ENCODE measurements at places on chromosomes 12 and 14.

GRCh38 chr12:67807814-67808213, 159.3 kb downstream of the DYRK2 start:
- DNase-seq, result no peak

- DNase-seq, result peak; percentile 57
Measured at GRCh38 chr12:27012239-27012981, 1.8 kb downstream of the TM7SF3 start.

DNA sequence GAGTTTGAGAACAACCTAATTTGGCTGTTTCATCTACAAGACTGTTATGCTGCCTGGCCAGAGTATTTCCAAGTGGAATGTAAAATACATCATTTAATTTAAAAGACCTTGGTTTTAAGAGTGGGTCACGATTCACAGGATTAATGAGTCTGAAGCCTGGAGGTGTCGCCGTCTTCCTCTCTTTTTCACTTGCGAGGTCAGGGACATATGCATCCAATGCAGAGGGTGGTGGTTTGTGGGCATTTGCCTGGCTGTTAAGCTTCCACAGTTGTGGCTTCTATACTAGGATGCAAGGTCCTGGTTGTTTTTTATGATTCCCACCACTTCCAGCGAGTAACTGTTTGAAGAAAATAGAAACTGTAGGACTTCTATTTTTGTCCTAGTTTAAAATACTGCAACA, 22.8 kb upstream of the RASSF3 start:
- DNase-seq, result no peak

DNA sequence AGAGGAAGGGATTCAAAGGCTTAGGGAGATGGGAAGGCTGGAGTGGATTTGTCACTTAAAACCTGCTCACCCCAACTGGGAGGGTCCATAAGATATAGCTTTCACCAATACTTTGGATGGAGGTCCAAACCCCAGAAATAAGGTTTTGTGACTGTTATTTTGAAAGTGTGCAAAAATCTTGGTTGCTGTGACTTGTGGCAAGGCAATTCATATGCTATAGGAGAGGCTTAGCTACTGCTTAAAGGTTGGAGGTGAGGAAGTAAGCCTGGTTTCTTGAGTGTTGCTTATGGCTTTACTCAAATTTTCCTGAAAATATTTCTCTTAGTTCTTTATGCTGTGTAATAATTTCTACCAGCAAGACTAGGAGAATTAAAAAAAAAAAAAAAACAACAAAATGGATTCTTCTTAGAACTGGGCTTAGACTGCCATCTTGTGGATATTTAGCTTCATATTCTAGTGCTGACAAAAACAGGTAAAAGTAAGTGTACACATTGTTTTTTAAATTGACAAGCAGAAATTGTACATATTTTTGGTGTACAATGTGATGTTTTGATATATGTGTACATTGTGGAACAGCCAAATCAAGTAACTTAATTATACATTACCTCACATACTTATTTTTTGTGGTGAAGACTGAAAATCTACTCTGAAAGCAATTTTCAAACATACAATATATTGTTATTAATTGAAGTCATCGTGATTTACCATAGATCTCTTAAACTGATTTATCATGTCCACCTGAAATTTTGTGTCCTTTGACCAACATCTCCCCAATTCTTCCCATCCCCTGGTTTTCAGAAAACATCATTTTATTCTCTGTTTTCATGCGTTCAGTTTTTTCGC, 23.0 kb downstream of the PDE6H start:
- DNase-seq, result peak; percentile 70

GRCh38 chr14:43031598-43031997, 1424.9 kb downstream of the LRFN5 start:
- no peak for DNase-seq

- no peak for DNase-seq
Measured at GRCh38 chr14:34030864-34031263, 80.0 kb upstream of the EGLN3 start.

GRCh38 chr14:93676416-93676958, 111.8 kb downstream of the PRIMA1 start:
- no peak for DNase-seq

- DNase-seq, result no peak
Measured at GRCh38 chr14:92153581-92153980, 31.8 kb downstream of the CPSF2 start.

GRCh38 chr14:103472939-103473338, 49.7 kb downstream of the CKB start:
- no peak for DNase-seq

Measured in small intestine (tissue), 16 donors.